ENCODE measurements at places on chromosomes 5 and 9. TPM values are rescaled to one million over a fixed set of nuclear protein-coding genes. Genes with fewer than 3 reads are reported as not detected.

- DNase-seq = no peak
These were observed 118.8 kb upstream of the PHYKPL start for GRCh38 chr5:178351221-178352034.

DNA sequence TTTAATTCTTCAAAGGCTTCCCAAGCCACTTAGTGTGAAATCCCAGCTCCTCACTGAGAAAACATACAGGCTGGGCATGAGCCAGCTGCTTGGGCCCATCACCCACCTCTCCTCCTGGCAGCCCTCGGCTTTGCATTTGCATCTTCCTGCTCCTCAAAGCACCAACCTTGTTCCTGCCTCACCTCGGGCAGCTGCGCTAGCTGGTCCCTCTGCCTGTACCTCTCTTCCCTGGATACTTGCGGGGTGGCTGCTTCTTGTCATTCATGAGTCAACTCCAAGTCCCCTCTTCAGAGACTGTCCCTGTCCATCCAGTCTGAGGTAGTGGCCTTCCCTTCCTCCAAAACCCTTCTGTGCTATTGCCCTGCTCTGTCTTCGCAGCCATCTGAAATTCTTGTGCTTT, 116.1 kb upstream of the CXCL14 start:
- no peak for DNase-seq

DNA sequence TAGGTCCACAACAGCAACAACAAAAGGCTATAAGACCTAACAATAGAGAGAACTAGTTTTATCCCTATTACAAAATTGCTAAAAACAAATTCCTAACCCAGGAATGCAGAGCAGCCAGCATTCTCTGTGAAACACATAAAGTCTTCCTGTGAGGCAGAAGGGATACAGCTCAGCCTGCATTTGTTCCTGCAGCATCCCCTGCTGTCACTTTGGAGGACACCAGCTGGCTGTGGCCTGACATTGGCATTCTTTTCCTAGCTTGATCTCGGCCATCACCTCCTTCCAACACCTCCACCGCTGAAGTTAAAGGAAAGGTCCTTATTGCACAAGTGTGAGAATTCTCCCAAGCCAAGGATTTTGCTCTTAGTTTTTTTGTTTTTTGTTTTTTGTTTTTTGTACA, 186.1 kb downstream of the SNCAIP start:
- DNase-seq = no peak

- no peak for DNase-seq
These were observed 172.1 kb downstream of the RGS3 start for GRCh38 chr9:113635586-113635985.

DNA sequence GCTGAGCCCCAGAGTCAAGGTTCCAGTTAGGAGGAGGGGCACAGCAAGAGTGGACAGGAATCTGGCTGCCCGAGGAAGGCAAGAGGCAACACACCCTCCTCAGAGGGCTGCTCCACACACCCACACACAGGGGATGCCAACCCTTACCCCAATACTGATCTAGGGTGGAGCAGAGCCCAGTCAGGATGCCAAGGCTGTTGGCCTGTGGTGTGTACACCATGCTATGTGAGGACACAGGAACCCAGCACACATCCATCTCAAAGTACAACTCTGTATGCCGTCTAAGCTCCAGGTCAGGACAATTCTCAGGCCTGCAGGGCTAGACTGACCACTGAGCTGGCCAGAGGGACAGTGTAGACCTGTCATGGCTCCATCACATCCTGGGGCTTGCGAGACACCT, 2.6 kb downstream of the SEPTIN8 start:
- no peak for DNase-seq

DNA sequence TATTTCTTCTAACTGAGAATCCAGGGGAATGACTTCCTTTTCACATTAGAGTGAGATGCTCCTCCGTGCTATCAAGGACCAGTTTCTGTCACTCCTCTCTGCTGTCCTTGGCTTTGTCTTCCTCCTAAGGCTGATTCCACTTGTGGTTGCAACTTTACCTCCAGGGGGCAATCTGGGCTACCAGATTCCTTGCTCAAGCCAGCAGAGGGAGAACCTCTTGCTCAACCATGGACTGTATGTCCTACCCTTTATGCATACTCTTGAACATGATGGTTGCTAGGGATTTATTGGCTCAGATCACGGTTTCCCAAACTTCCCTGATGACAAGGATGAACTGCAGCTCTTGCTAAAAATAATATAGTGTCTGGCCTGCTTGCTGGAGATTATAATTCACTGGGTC, 24.0 kb downstream of the NNT start:
- DNase-seq = peak; percentile 16

GRCh38 chr5:62386824-62387223, 16.9 kb downstream of the DIMT1 start:
- no peak for DNase-seq

GRCh38 chr9:107080130-107080529, 202.9 kb upstream of the RAD23B start:
- no peak for DNase-seq

- no peak for DNase-seq
These were observed 512.2 kb upstream of the GRIA1 start for GRCh38 chr5:152978141-152978835.

GRCh38 chr9:27532046-27532445, 2.4 kb upstream of the MOB3B start:
- DNase-seq = no peak

DNA sequence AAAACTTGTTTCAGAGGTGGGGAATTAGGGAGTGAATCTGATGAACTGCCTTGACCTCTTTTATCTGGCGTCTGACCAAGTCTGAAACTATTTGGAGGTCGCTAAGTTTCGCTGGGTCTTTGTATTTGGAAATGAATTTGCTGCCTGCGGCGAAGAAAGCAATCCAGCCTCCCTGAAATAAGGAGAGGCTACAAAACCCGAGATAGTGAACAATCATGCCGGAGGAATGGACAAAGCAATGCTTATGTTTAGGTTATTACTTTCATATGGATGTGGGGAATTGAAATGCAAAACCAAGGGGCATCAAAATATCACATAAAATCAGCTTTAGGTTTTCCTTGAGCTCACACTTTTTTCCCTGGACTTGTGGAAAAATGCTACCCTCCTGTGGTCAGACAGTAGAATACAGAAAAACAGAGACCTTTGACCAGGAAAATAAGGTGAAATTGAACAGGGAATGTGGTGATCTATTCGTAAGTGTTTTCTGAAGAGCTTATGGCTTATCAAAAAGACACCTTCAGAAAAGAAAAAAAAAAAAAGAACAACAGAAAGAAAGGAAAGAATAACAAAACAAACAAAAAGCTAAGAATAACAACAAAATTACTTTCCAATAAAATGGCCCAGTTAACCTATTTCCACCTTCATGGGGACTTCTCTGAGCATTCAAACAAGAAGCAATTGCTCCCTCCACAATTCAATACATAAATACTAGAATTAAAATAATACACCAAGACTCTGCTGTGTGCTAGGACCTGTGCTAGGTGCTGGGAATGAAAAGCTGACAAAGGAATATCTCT, 68.6 kb upstream of the DPYSL3 start:
- DNase-seq = no peak

- DNase-seq = peak; percentile 37
These were observed 286.4 kb upstream of the CDH12 start for GRCh38 chr5:23139338-23140171.

GRCh38 chr5:7321724-7322123, 74.2 kb upstream of the ADCY2 start:
- no peak for DNase-seq

- DNase-seq = no peak
These were observed 118.1 kb downstream of the DPYSL3 start for GRCh38 chr5:147391781-147392180.

- DNase-seq = no peak
These were observed 126.3 kb downstream of the HMHB1 start for GRCh38 chr5:143938230-143938629.

DNA sequence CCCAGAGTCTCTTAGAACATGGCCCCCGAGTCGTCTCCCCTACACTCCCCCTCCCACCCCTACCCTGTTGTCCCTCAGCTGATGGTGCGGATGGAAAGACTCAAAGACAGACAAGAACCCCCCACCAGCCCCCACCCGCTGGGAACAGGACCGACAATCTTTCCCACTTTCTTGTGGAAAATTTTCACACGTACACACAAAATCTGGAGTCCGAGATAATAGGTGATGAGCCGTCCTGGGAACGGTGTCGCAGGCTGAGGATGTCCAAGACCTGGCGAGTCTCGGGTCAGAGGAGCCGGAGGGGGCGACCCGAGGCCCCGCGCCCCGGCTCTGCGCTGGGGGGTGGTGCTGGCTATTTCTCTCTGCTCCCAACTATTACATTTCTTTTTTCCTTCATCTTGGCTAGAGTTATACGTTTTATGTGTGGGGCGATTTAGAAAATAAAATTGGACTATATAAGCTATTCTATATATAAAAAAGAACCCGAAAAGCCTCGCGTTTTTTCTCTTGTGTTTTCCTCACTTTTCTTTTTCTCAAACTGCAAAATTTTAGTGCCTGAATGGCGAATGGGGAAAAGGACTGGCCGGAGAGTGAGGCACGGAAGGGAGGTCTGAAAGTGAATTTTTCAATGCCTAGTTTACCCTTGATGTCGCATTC, 188.8 kb downstream of the MEF2C start:
- peak; percentile 9 for DNase-seq

- DNase-seq = no peak
These were observed 307.1 kb downstream of the ENC1 start for GRCh38 chr5:74333430-74333829.

DNA sequence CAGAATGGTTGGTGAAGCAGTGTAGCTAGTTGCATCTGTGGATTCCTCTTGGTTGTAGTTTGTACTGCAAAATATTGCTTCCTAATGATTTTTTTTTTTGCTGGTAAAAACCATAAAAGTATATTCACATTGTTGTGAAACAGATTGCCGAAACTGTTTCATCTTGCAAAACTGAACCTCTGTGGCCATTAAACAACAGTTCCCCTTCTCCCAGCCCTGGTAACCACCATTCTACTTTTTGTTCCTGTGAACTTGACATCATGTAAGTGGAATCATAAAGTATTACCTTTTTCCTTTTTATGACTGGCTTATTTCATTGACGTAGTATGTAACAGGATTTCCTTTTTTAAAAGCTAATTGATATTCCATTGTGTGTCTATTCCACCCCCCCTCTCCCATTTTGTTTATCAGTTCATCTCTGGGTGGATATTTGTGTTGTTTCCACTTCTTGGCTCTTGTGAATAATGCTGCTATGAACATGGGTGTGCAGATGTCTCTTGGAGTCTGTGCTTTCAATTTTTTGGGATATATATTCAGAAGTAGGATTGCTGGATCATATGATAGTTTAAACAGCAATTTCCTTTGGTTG, 11.8 kb downstream of the SUB1 start:
- no peak for DNase-seq

NUDT12 gene
- polyA plus RNA-seq = 1.6 TPM

C5orf58 gene
- not detected for polyA plus RNA-seq

F12 gene
- 6.5 TPM for polyA plus RNA-seq

MARCHF11 gene
- polyA plus RNA-seq = not detected
